NCI-H2029 (cell line): ENCODE measurements at places on chromosomes 5 and 9.

DNA sequence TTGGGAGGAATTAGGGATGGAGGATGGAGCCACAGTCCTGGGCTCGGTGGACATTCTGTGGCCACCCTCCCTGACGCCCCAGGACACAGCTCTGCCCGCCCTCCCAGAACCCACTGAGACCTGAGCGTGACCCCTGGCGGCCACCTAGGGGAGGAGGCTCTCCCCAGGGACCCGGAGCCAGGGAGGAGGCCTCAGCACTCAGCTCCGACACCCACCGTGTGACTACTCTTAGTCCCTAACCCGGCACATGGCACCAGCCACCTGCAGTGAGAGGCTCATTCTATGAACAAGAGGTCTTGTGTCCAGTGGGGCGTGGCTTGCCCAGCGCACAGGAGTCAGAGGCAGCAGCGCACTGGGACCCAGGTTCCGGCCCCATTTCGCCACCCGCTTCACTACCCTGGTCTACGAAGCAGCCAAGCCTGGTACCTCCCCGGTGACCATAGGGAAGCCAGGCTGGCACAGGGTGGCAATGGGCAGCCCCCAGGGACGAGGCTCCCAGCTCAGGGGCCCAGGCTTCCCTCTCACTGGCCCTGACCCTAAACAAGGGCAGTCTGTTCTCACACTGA, 10.2 kb downstream of the SARDH start:
- DNase-seq = no peak

- no peak for DNase-seq
Measured at GRCh38 chr5:1401536-1402138, 43.6 kb downstream of the SLC6A3 start.

- DNase-seq = no peak
Measured at GRCh38 chr9:32487981-32488380, 38.0 kb downstream of the RIGI start.

- no peak for DNase-seq
Measured at GRCh38 chr9:1490341-1491232, 440.4 kb downstream of the DMRT2 start.

GRCh38 chr9:124146031-124146561, 111.7 kb upstream of the NEK6 start:
- no peak for DNase-seq
